ENCODE measurements at places on chromosomes 2 and 18. TPM values are rescaled to one million over a fixed set of nuclear protein-coding genes. Genes with fewer than 3 reads are reported as not detected.

IL36A gene
- not detected for total RNA-seq

RUFY4 gene
- not detected for total RNA-seq

HRH4 gene
- 0.24 TPM for total RNA-seq

ABCG8 gene
- not detected for total RNA-seq

PROM2 gene
- 0.37 TPM for total RNA-seq

ASTL gene
- not detected for total RNA-seq

DSG1 gene
- 0.38 TPM for total RNA-seq

PXDN gene
- 22.3 TPM for total RNA-seq

Data from heart left ventricle (tissue), 16 donors.